ENCODE measurements at places on chromosomes 2 and 18. TPM values are rescaled to one million over a fixed set of nuclear protein-coding genes. Genes with fewer than 3 reads are reported as not detected.

- no peak for DNase-seq
Observed at GRCh38 chr2:121529439-121530211, 1.1 kb upstream of the RNU4ATAC start.

DNA sequence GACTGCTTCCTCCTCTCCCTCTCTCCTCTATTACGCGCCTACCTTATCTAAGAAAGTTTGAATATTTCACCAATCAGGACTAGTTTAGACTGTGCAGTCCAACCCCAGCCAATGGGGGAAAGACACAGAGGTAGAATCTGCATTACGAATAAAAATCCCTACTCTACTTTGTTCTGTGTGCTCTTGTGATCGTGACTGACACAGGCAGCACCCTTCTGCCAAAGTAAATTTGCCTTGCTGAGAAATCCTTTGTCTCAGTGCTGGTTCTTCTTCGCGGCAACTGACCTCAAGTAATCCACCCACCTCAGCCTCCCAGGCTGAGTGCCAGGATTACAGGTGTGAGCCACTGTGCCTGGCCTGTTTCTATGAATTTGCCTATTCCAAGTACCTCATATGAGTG, 8.6 kb upstream of the CDCA7 start:
- no peak for DNase-seq

Gene ACTR3
- 633 TPM for total RNA-seq

Gene DSG1
- total RNA-seq, result not detected

All from activated CD4-positive, alpha-beta T cell treated with anti-CD3 and anti-CD28 coated beads, Interleukin-2, amount 10 ng/mL, durations not matched to agents 7 days and 5 days (primary cell).